Activated T-cell treated with anti-CD3 and anti-CD28 coated beads, Interleukin-2, amount 50 U/mL, for 24 hours (primary cell): ENCODE measurements at places on chromosomes 11 and 22.

DNA sequence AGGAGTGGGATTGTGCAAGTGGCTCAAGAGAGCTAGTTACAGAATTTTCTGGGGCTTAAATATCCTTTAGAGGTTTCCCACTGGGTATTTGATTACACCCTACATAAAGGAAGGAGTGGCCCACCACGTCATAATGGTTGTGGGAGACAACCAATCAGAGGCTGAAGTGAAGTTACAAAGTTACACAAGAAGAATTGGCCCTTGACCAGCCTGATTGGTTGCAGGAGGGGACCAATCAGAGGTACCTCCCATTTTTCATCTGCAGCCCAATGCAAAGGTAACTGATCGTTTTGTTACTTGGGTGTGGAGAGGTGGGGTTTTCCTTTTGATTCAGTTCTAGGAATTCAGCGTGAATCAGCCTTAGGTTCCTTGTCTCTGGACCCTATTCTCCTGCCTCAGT, 430.5 kb upstream of the FAT3 start:
- no peak overlapping the region for H3K4me3 ChIP-seq
- no peaks in the 10 kb centered on the region for H3K27me3 ChIP-seq
- no peaks in the 10 kb centered on the region for H3K4me1 ChIP-seq
- no peak for DNase-seq
- no peaks in the 10 kb centered on the region for H3K36me3 ChIP-seq

- no peaks in the 10 kb centered on the region for H3K36me3 ChIP-seq
- DNase-seq: no peak
- H3K4me3 ChIP-seq: no peak overlapping the region
- H3K27ac ChIP-seq: no peak overlapping the region
Measured at GRCh38 chr11:6630632-6631291, 11.5 kb upstream of the TPP1 start.

- H3K4me3 ChIP-seq: no peak overlapping the region
- H3K27me3 ChIP-seq: no peaks in the 10 kb centered on the region
- no peaks in the 10 kb centered on the region for H3K4me1 ChIP-seq
- no peak overlapping the region for H3K27ac ChIP-seq
- no peak for DNase-seq
Measured at GRCh38 chr11:84089072-84090057, 803.2 kb upstream of the CCDC90B start.

DNA sequence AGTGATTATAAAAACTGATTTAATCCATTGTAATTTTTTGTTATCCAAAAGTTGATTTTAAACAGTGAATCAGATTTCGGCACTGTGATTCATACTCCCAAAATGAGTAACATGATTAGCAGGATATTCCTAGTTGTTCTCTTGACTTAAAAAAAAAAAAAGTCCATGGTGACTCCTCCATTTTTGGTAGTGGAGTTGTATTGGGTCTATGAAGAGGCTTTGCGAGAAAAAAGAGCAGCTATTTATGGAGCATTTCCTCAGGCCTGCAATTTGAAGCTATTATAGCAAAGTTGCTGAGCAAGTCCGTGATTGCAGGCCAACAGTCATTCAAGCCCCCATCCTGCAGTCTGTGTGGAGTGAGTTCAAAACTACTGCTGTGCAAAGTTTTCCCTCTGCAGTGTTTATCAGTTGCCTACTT, 28.8 kb downstream of the YAP1 start:
- H3K4me3 ChIP-seq: no peak overlapping the region
- H3K27ac ChIP-seq: no peak overlapping the region
- H3K36me3 ChIP-seq: no peaks in the 10 kb centered on the region
- H3K27me3 ChIP-seq: peaks cover 15% of the 10 kb centered on the region

DNA sequence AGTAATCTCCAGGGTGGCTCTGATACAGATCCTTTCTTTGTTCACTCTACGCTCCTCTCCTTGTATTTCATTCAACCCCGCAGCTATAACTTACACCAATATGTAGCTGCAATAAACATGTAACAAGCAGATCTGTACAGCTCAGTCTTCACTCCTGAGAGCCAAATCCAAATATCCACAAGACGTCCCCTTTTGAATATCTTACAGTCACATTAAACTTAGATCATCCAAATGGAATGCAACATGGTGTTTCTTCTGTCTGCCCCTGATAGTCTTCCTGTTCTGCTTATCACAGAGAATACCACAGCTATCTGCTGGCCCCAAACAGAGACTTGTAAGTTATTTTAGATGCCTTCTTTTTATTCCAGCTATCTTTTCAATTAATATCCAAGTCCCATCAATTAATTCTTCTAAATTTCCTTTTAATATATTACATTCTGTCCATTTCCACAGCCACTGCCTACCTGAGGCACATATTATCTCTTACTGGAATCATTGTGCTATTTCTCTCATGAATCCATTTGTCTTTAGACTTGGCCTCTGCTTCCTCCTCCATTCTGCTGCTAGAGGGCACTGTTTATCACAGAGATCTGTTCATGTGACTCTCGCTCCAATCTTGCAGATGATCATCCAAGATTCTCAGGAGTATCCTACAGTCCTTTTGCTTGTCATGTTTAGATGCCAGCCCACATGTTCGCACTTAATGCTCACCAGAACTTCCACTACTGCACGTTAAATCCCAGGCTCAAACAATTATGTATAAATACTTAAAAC, 908.6 kb downstream of the NTM start:
- H3K36me3 ChIP-seq: no peaks in the 10 kb centered on the region
- no peak for DNase-seq
- H3K27ac ChIP-seq: no peak overlapping the region
- H3K27me3 ChIP-seq: no peaks in the 10 kb centered on the region
- H3K4me3 ChIP-seq: no peak overlapping the region
- H3K4me1 ChIP-seq: no peaks in the 10 kb centered on the region

GRCh38 chr11:131822506-131822905, 452.1 kb downstream of the NTM start:
- H3K4me3 ChIP-seq: no peak overlapping the region
- DNase-seq: no peak
- no peaks in the 10 kb centered on the region for H3K4me1 ChIP-seq
- H3K27me3 ChIP-seq: no peaks in the 10 kb centered on the region
- H3K36me3 ChIP-seq: no peaks in the 10 kb centered on the region

DNA sequence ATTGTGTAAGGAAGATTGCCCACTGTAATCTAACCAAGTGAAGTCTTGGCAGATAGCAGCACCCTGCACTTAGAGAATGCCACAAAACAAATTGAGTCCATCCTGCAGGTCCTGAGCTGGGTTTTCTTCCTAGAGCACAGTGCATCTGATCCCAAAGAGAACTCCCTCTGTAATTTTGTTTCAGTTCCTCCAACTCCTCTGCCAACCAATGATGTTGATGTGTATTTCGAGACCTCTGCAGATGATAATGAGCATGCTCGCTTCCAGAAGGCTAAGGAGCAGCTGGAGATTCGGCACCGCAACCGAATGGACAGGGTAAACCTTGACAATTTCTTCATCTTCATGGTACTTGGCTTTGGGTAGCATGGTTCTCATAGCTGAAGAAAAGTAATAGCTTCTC, 33.1 kb upstream of the ST14 start:
- no peak overlapping the region for H3K27ac ChIP-seq
- peaks cover 15% of the 10 kb centered on the region for H3K4me1 ChIP-seq
- peaks cover 85% of the 10 kb centered on the region for H3K36me3 ChIP-seq
- H3K27me3 ChIP-seq: no peaks in the 10 kb centered on the region

- no peaks in the 10 kb centered on the region for H3K36me3 ChIP-seq
- peaks cover 51% of the 10 kb centered on the region for H3K27me3 ChIP-seq
- DNase-seq: no peak
- no peak overlapping the region for H3K27ac ChIP-seq
- no peak overlapping the region for H3K4me3 ChIP-seq
- no peaks in the 10 kb centered on the region for H3K4me1 ChIP-seq
Measured at GRCh38 chr11:6307876-6308275, 12.4 kb downstream of the CAVIN3 start.

- no peaks in the 10 kb centered on the region for H3K27me3 ChIP-seq
- peaks cover 52% of the 10 kb centered on the region for H3K36me3 ChIP-seq
- H3K27ac ChIP-seq: no peak overlapping the region
- no peak for DNase-seq
- peaks cover 15% of the 10 kb centered on the region for H3K4me1 ChIP-seq
Measured at GRCh38 chr11:64265176-64266160, 14.1 kb downstream of the PLCB3 start.

GRCh38 chr11:1225386-1226225, 2.7 kb downstream of the MUC5B start:
- H3K27ac ChIP-seq: no peak overlapping the region
- no peaks in the 10 kb centered on the region for H3K36me3 ChIP-seq
- H3K4me1 ChIP-seq: no peaks in the 10 kb centered on the region
- H3K27me3 ChIP-seq: peaks cover 13% of the 10 kb centered on the region
